GDM1 (cell line): ENCODE measurements at places on chromosomes 16 and 17.

DNA sequence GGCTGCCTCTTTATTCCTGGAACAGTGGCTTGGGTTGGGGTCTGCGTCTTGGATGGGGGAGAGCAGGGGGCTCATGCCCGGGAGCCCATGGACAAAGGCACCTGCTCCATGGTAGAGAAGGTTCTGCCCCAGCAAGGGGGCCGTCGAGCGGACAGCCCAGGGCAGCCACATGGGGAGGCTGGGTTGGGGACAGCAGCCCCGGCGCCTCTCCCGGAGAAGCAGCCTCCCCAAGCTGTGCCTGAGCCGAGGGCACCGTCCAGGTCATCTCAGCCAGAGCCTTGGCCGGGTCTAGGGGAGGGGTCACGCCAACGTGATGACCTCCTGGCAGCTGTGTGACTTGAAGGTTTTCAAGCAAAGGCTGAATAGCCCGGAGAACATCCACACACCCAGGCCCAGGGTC lies 32.9 kb upstream of the GNG13 start:
- no peak for DNase-seq

GRCh38 chr17:39073916-39074315 lies 77.5 kb downstream of the PLXDC1 start:
- DNase-seq = no peak

- no peak for DNase-seq
These were observed 3.4 kb downstream of the PPP1R9B start for GRCh38 chr17:50146927-50147665.

DNA sequence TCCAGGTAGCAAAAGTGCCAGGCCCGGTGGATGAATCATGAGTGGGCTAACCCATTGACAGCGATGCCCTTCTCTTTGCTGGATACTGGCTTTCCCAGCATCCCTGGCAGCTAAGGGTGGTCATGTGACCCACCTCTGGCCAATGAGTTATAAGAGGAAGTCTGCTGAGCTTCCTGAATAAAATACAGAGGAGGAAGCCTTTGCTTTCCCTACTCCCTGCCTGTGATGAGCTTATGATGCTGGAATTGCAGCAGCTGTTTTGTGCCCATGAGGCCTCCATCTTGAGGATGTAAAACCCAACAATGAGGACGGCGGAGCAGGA lies 15.0 kb upstream of the ATP2A3 start:
- no peak for DNase-seq

DNA sequence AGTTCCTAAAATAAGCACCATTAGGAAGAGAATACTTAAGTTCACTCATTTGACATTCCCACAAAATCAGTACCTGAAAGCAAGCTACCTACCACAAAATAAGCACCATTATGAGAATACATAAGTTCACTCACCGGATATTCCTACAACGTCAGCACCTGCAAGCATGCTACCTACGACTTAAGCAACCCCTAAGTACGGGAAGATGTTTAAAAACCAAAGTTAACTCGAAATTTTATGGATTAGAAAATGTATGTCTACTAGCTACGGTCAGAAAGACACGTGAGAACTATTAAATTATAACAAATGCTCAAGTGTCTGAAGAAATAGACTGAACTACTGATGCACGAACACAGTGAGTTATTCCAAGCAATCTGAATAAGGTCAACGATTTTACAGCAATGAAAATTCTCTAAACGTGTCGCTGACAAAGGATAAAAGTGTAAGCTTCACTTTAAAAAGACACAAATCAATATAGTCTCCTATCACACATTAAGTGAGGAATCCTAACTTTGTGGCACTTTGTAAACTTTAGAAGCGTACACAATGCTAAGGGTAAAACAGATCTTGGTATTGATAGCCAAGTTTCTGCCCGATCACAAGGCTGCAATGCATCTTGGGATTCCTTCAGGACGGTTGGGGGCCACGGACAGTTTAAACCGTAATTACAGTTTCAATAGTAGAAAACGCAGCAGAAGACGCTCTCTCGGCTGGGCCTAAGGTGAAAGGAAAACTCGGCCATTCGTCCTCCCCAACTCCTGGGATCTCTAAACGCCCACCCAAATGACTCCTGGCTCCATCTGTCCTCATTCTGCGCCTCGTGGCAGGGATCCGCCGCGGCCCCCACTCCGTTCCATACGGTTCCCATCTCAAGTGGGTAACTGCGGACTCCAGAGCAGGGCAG lies 1.3 kb downstream of the GSPT1 start:
- DNase-seq = no peak

- DNase-seq = peak; percentile 74
These were observed 39.3 kb downstream of the CYB561 start for GRCh38 chr17:63406689-63407330.

- peak; percentile 32 for DNase-seq
These were observed 20.8 kb downstream of the GGA3 start for GRCh38 chr17:75240394-75241142.

- DNase-seq = no peak
These were observed 439.8 kb upstream of the DYNLRB2 start for GRCh38 chr16:80100846-80101451.

GRCh38 chr16:87320510-87321227 lies 3.5 kb upstream of the C16orf95 start:
- no peak for DNase-seq

GRCh38 chr17:49441578-49441977 lies 26.9 kb upstream of the PHB1 start:
- no peak for DNase-seq

DNA sequence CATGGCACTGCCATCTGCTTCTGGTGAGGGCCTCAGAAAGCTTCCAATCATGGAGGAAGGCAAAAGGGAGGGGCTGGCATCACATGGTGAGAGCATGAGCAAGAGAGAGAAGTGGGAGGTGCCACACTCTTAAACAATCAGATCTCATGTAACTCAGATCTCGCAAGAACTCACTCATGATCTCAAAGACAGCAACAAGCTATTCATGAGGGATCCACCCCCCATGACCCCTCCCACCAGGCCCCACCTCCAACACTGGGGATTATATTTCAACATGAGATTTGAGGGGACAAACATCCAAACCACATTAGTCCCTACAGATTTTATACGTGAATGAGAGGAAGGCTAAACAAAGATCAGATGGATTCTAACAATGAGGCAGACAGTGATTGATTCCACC lies 8.9 kb upstream of the TMEM132E start:
- no peak for DNase-seq

- no peak for DNase-seq
These were observed 48.3 kb upstream of the ERN1 start for GRCh38 chr17:64178011-64178825.

DNA sequence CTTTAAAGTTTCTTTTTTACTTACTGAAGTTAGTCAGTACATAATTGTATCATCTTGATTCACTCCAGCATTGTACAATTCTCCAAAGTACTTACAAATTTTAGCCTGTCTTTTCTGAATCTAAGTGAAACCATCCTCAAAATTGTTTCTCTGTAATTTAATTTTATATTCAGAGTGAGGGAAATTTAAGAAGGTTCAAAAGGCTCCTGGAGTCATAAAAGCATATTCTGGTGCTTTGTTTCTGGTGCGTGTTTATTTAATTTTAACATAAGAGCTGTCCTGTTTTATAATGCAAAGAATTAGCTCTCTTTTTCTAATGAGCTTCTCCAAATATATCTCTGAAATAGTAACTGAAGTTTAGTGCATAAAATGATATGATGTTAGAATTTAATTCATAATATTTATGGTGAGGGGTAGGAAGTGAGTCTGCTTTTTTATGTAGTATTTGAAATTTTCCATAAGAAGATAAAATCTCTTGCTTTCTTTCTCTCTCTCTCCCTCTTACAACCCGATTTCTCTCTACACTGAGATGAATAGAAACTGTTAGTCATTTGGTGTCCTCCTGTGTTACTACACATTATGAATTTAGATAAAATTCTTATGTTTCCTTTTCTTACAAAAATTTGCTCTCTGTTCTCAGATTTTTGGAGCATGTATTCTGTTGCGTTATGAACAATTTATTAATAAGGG lies 339.8 kb downstream of the BCAS3 start:
- no peak for DNase-seq

DNA sequence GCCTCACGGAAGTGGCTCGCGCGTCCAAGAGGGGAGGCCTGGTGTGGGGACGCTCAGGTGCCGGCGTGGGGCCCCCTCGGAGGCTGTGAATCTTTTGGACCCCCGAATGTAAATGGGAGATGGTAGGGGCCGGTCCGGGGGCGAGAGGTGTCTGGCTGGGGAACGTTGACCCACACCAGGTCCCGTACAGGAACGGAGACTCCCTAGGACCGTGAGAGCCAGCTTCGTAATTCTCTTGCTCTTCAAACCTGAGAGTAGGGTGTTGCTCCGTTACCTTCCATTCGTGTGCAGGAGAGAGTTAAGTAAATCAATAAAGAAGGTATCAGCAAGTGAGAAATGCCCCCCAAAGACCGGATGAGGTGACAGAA lies 481 bp downstream of the LYRM1 start:
- DNase-seq = no peak

DNA sequence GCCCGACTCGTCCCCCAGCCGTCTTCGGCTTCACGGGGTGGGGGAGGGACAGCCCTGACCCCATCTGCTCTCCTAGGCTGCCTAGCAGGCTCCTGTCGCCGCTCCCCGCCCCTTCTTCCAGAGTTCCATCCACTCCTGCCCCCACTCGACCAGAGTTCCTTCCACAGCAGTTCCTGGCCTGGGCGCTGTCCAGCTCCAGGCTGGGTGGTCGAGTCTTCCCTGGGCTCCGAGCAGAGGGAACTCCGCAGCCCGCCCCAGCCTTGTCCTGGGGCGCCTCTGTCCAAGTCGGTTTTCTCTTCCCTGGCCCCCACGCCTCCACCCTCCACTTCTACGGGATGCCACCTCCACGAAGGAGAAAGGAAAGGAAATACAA lies 1.4 kb downstream of the PYY start:
- no peak for DNase-seq

DNA sequence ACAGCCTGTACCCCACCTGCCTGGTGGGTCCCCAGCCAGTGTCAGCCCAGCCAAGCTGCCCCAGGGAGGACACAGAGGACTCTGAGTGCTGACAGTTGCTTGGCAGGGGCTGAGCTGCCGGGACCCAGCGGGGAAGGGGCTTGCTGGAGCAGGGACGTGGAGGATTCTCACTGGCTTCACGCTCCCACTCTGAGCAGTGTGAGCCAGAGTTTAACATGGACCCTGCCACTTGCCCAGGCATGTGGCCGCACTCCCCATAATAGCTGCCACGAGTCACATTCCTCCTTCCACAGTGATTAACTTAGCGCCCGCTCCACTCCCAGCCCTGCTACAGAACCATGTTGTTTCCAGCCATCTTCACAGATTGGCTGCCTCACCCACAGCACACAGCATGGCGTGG lies 31.2 kb downstream of the SREBF1 start:
- no peak for DNase-seq

DNA sequence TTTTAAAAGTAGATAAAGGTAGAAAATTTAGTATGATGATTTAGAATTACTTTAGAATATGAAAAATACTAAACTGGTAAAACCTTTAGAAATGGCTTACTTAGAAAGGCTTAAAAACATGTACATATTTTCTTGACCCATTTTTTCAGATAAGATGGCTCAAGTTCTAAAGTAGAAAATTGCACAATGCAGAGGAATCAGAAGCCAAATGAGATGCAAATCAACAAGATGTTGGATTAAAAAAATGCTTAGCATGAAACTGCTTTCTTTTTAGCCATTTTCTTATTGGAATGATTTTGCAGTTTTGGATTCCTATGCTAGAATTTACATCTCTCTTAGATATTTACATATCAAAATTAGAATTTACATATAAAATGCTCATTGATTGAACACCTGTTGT lies 1.5 kb upstream of the KRTAP3-1 start:
- DNase-seq = no peak

DNA sequence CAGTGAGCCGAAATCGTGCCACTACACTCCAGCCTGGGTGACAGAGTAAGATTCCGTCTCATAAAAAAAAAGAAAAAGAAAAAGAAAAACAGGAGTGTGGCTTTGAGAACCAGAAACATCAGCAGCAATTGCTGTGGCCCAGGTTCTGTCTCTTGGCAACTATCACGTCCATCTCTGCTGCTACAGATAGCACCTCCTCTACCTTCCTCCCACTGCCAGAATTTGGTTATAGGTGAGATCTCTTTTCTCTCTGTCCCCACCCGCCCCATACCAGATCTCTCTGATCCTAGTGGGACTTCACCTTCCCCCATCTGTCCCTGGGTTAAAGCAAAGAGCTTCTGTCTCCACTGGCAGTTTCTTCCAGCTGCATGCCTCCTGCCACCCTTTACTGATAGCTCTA lies 3.1 kb downstream of the TLCD2 start:
- no peak for DNase-seq

DNA sequence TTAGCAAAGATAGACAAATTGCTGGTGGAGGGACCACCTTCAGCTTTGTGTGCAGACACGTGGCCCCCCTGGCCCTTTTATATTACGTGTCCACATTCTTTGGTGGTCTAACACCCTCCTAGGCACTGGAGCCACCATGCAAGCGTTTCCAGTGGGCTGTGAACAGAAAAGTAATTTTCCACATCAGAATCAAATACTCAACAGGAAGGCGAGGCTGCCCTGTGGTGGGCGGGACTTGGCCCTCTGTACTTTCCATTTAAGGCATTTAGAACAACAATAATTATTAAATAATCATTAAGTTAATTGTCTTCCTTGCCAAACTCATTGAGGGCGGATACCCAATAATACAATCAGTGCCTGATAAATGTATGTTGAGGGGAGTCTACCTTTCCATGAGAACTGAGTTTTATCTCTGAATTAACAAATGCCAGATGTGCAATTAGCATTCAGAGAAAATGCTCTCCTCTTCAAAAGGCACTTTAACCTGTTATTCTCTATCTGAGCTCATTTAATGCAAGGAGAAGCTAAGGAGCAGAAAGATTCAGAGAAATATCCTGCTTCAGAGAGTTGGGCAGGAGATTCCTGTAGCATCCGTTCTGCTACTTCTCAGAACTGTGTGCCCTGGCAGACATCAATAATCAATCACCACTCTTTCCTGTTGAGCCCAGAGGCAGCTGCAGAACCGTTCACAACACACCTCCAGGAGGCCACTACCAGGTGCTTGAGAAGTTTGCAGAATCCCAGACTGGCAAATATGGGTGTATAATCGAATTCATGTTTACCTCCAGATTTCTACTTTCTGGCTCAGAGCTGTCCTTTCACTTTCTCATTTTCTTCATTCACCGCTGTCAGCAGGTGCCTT lies 109.4 kb downstream of the CMIP start:
- DNase-seq = no peak

DNA sequence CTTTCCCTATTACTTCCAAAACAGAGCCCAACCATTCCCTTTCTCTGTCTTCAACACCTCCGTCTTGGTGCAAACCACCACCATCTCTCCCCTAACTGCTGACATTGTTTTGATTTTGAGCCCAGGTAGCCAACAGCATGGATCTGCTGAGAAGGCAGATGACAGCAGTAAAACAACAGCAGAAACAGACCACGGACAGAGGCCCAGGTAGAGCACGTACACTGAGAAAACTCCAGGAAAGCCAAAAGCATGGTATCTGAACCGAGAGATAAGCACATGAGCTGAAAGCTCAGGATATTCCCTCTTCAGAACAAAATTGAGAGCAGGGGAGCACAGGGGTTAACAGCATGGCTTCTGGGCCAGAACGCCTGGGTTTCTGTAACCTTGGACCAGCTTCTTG lies 18.9 kb upstream of the MAP3K14 start:
- DNase-seq = no peak

- DNase-seq = no peak
These were observed 45.3 kb upstream of the HS3ST3A1 start for GRCh38 chr17:13646969-13647542.

GRCh38 chr16:18800775-18801144 lies 589 bp downstream of the ARL6IP1 start:
- DNase-seq = no peak

- DNase-seq = no peak
These were observed 26.2 kb downstream of the ABCC3 start for GRCh38 chr17:50660887-50661345.
